Omental fat pad (tissue), 4 donors: ENCODE measurements at places on chromosomes 16 and 17.

GRCh38 chr17:1830288-1830687, 483 bp downstream of the RPA1 start:
- no peak for DNase-seq

DNA sequence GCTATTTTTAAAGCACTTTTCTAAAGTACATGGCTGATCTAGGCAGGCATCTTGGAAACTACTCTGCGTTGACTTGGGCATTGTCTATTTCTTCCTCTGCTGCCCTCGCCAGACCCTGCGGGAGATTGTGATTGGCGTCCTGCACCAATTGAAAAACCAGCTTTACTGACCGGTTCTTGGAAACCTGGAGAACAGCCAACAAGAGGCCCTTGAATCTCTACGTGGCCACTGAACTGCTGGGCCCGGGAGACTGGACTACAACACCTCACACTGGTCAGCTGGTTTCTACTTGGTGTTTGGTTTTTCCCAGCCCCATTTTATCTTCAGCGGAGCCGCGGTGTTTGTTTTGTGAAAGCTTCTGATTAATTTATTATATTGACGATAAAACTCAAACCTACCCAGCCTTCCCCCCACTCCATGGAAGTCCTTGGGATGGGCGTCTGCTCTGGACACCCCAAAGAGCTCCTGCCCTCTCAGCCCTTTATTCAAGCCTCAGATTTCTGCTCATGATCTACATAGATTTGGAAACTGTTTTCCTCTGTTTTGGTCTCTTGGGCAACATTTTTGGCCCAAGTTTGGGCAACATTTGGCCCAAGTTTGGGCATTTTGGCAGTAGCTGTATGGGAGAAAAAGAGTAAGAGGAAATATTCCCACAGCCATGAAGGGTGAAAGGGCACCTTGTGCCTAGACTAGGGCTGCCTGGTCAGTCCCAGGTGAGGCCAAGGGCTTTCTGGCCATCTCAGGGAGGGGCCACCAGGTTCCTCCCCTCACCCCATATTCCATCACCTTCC, 4.7 kb downstream of the MLX start:
- DNase-seq = no peak

- DNase-seq = no peak
Measured at GRCh38 chr17:80071116-80071841, 30.1 kb upstream of the GAA start.

DNA sequence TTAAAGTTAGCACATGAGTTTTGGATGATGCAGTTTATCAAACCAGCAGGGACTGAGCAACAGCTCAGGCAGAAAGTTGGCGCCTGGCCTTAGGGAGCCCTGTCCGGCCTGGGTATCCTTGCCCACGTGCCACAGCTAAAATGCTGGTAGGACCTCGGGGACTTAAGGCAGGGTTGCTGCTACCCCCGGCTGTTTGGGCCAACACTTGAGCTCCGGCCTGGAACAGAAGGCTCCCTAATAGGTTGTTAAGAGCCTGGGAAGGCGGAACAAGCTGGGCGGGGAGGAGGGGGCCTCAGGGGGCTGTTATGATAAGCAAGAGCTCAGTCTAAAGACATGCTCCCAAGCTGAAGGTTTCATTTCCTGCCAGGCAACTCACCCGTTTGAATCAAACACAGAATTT, 39.7 kb downstream of the CUEDC1 start:
- DNase-seq = no peak

GRCh38 chr16:22888791-22889190, 74.8 kb downstream of the HS3ST2 start:
- DNase-seq = no peak

- no peak for DNase-seq
Measured at GRCh38 chr17:73586921-73587602, 57.2 kb downstream of the SDK2 start.

- no peak for DNase-seq
Measured at GRCh38 chr16:15676506-15676905, 26.5 kb downstream of the NDE1 start.

GRCh38 chr16:55915096-55915827, 40.1 kb upstream of the CES5A start:
- no peak for DNase-seq

DNA sequence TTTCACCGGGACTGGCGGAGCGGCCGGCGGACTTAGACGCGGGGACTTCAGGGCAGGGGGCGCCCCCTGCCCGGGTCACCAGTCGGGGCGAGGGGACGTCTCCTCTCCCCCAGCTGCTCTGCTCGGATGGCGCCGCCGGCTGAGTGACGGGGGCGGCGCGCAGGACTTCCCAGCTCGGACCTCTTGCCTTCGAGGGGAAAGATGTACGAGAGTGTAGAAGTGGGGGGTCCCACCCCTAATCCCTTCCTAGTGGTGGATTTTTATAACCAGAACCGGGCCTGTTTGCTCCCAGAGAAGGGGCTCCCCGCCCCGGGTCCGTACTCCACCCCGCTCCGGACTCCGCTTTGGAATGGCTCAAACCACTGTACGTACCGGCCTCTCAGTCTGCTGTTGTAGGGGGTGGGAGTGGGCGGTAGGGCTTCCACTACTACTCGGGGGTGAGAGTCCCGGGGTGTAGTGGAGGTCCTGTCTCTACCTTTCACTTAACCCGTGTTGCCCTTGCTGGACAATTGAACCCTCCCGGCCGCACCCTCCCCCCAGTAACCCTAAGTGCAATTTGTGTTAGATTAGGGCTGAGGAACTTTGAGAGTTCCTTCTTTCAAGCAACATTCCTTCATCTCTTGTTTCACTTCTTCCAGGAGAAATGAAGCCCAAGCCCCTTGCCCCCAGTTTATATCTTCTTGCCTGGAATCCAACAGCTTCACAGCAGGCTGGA, 21.9 kb downstream of the GJD3 start:
- no peak for DNase-seq
